ENCODE measurements at places on chromosomes 6 and 20.

DNA sequence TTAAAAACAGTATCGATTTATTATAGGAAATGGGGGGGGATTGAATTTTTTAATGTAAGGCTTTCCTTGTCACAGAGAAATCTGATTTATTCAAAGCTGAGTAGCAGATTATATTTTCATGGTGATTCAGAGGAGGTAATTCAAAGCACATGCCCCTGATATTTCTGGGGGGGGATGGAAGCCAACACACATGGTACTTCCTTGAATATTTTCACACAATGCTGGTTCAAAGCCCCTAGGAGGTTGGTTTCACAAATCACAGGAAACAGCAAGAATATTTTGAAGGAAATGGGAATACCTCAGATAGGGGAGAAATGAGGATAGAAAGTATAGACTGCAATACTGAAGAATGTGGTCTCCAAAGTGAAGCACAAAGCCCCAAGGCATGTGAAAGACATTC lies 98.8 kb downstream of the RTN4IP1 start:
- no peak for DNase-seq

- DNase-seq, result no peak
These were observed 45.6 kb downstream of the DUSP22 start for GRCh38 chr6:337805-338368.

DNA sequence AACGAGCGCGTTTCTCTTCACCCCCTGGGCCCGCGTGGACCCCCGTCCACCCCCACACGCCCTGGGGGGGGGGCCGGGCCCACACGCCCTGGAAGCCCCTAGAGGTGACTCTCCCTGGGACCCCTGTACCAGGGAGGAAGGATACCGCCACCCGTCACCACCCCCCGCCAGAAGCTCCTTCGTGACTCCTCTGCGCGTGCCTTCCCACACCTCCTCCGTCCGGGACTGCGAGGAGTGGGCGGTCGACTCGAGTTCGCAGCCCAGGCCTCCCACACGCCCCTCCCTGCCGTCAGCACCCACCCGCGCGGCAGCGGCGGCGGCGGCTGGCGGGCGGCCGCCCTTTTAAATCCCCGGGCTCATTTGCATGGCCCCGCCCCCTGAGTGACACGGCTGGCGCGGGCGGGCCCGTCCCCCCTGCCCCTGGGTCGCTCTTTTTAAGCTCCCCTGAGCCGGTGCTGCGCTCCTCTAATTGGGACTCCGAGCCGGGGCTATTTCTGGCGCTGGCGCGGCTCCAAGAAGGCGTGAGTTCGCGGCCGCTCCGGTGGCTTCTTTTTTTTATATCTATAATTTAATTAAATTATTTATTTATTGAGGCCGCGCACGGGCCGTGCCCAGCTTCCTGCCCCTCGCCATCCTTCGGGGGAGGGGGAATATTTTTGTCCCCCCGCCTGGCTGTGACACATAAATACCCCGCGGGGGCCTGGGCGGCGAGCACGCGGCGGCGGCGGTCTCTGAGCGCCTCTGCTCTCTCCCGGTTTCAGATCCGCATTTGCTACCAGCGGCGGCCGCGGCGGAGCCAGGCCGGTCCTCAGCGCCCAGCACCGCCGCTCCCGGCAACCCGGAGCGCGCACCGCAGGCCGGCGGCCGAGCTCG lies at the start of gene HMGA1:
HMGA1 (plus strand) TSS at position 431 of the 873 bp plus-strand sequence. CDS start 3,908 bp downstream, outside the sequence.
- DNase-seq, result peak; percentile 94

DNA sequence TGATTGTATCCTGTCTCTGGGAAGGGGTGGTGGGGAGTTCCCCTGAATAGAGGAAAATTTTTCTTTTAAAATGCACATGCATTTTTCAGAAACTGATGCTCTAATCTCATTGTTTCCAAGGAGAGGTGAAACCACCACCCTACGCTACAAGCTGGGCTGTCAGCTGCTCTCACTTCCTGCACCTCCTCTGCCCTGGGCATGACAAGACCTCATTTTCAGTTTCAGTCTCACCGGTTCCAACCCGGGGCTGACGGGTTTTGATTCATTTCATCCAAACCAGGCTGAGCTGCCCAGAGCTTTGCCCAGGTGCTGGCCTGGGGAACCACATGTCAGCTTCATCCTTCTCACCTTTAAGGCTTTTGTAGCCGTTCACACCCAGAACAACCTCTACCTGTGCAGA lies 99.7 kb downstream of the EYA2 start:
- peak; percentile 23 for DNase-seq

DNA sequence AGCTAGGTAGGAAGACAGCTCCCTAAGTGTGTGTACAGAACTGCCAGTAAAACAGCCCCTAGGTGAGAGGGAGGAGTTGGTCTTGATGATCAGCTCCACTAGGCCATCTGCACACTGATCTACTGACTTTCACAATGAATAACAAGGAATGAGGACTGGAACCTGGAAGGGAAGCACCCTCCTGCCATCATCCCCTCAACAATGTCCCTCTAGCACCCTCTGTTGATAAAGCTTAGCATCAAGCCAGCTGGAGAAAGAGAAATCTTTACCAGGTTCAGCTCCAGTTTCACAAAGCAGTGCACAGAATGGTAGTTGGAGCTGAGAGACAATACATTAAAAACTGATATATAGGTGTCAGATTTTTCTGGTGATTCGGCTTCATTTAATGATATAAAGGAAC lies 57.2 kb upstream of the IRAK1BP1 start:
- no peak for DNase-seq

GRCh38 chr20:61753316-61753942 lies 312.3 kb downstream of the TAF4 start:
- DNase-seq, result no peak

- no peak for DNase-seq
These were observed 213.1 kb downstream of the BTBD3 start for GRCh38 chr20:12130781-12131180.

GRCh38 chr20:11132819-11133415 lies 459.1 kb upstream of the JAG1 start:
- no peak for DNase-seq

DNA sequence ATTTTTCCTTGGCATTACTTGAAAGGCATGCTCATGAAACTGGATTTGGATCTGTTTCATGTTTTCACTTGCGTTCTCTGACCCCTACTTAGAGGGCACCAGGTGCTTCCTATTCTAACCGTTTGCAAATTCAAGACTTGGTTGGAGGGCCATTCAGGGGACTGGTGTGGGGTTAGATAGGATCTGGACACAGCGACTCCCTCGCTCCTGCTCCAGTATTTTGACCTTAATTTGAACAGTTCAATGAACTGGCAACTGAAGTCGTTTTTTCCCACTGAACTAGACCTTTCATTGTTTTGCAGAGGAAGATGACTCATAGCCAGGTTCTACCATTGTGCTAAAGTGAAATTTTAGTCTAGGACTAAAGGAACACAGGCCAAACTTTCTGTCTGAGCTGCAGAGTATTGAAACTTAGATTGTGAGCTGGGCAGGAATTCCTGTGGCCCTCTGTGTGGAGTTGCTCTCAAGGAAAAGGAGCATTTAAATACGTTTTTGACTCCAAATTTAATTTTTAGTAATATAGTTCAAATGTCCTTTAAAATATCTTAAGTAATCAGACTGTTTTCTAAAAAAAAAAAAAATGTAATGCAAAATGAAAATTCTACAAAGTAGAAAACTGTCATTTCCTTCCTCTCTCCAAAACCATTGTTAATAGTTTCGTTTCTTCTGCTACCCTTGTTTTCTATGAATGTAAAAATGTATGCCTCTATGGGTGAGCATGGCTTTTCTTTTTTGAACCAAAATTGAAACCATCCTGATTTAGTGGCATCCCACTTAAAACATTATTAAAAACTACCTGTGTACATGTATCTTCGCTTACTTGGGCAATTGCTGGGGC lies 64.8 kb downstream of the UTRN start:
- no peak for DNase-seq

- DNase-seq, result no peak
These were observed 165.4 kb downstream of the SYNDIG1 start for GRCh38 chr20:24634855-24635254.

DNA sequence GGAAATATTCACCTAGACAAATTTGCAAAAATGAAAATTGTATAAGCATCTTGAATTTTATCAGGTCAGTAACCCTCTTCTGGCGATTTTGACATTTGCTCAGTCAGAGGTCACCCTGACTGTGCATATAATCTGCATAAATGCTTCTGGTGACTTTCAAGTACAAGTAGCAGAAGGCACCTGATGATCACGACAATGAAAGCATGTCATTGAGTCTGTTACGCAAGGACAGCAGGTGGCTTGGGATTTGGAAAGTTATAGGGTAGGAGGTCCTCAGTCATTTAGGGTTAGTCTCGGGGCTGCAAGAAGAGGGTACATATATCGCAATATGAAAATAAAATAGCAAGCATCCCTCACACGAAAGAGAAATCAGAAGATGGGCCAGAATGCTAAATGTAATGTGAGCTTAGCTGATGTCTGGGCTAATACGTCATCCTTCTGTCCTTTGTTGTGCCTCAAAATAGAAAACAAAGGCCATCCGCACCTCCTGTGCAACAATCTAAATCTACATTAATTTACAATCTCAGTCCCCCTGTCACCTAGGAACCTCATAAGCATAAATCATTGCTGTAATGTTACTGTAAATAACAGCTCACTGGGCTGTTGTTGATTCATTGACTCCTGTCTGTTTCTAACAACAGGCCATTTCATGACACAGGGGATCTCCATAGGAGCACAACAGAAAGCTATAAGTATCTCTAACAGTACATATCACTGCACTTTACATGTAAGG lies 155.2 kb upstream of the RSPO3 start:
- DNase-seq, result no peak
